ENCODE measurements at places on chromosomes 12 and 14.

GRCh38 chr12:110957652-110958051, 37.3 kb upstream of the MYL2 start:
- no peak for DNase-seq

DNA sequence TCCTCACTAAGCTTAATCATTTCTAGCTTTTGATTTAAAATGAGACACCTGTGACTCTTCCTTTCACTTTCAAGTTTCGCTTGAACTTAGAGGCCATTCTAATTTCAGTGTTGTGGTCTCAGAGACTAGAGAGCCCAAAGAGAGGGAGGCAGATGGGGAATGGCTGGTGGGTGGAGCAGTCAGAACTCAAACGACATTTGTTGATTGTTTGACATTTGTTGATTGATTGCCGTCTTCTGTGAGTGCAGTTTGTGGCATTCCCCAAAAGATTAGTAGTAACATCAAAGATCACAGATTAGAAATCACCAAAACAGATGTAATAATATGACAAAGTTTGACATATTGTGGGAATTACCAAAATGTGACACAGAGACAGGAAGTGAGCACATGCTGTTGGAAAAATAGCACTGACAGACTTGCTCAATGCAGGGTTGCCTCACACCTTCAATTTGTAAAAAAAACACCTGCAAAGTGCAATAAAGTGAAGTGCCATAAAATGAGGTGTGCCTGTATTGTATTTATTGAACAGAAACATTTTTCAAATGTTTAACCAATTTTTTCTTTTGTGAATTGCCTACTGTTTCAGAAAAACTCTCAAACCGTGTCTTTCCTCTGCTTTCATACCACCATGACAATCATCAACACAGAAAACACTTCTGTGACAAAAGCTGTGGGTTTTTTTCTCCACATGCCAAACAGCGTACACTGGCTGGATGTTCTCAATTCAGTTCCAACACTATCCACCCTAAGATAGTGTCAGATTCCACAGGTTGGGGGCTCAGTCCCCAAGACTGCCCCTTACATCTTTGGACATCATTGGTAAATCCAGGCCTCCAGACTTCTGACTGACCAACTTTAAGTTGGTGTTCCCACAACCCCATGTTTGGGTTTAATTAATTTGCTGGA, 376.3 kb upstream of the RGS6 start:
- DNase-seq: peak; percentile 68

DNA sequence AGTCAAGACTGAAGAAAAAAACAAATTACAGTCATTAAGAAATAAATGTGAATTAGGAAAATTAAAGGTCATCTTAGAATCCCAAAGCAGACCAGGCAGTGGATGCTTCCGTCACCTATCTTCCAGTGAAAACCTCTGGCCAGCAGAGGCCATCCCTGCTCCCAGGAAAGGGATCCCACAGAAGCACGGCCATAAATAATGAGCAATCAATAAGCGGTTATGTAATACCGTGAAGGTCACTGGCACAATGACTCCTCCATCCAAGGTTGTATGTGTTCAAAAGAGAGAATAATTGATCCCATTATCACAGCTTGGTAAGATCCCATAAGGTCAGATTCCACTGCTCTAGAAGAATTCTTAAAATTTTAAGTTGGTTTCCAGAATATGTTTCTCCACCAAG, 85.7 kb downstream of the PPP2R5E start:
- no peak for DNase-seq

- no peak for DNase-seq
These were observed 64.4 kb downstream of the TGFB3 start for GRCh38 chr14:75917322-75917945.

GRCh38 chr12:78149459-78149858, 318.8 kb downstream of the NAV3 start:
- no peak for DNase-seq

- no peak for DNase-seq
These were observed 18.7 kb upstream of the SCFD1 start for GRCh38 chr14:30603402-30603801.

DNA sequence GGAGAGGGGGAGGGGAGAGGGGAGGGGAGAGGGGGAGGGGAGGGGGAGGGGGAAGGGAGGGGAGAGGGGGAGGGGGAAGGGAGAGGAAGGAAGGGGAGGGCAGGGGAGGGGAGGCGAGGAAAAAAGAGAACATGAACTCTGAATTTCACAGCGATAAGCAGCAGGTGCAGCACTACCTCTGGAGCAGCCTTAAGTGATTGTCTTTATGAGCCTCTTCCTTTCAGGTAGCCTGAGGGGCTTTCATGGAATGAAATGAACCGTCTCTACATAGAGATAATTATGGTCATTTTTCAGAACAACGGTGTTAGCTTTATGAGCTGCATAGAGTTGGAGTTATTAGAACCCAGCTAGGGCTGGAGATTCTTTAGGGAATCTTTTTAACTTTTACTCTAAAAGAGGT, 18.1 kb upstream of the PTCSC3 start:
- no peak for DNase-seq
